ENCODE measurements at places on chromosomes 6 and 20.

- peak; percentile 44 for DNase-seq
Observed at GRCh38 chr6:3061501-3061941, 6.8 kb upstream of the RIPK1 start.

GRCh38 chr6:14453712-14454472 is 336.3 kb downstream of the CD83 start:
- DNase-seq: no peak

DNA sequence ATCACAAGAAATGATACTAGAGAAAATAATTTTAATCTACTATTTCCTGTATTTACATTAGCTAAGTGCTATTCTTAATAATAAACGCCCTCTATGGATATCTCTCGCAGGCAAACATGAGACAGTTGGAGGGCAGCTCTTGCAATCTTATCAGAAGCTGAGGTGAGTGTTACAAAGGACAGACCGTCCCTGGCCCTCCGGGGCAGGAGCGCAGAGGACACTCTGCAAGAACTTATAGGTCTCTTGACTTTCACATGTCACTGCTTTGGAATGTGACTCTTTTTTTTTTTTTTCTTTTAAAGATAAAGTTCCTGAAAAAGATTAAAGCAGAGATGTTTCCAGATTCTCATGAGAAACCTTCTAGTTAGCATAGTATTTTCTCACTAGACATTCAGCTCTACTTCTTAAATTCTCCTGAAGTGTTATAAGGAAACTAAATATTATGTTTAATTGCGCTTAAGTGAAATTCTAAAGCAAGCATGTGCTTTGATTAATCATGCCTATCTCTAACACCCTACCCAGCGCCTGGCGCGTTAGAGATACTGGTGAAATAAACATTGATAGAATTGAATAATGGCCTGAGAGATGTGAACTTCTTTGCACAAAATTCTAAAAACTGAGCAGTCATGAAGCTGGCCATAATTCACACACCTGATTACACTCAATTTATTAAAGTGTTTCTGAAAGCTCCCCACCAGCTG is 57.4 kb downstream of the SYTL3 start:
- peak; percentile 60 for DNase-seq

GRCh38 chr6:90370493-90370959 is 73.9 kb upstream of the BACH2 start:
- no peak for DNase-seq

DNA sequence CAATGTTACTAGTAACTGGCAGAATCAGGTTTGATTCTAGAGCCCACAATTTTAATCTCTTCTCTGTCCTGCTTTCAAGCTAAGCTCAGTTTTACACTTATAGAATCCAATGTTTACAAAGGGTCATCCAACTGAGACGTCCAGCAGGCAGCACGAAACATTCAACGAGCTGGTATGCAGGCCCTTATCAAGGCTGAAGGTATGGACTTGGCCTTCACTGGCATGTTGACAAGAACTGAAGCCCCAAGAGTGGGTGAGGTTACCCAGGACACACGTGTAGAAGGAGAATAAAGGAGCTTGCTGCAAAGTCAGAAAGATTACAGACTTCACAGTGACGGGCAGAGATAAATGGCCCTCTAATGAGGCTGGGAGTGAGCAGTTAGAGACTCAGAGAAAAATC is 187.4 kb downstream of the KIF16B start:
- DNase-seq: no peak

DNA sequence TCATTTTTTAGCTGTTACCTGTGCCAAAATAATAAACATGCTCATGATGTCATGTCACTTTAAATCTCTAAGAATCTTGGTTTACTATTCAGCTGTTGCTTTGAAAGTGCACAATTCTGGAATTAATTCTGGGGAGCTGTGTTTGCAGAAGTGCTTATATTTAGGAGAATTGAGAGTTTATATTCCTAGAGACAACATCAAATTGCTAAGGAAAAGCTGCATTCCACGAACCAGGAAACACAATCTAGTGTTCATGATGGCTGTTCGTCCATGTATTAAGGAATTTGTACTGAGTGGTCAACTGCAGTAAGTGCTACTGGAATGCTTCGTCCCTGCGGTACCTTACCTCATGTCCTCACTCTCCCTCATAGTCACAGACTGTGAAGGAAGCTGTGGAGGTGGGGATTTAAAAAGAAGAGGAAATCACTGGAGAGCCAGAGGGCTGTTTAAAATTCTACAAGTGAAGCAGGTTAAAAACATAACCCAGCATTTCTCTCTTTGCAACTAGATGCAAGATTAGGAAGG is 161.0 kb downstream of the TRMT11 start:
- DNase-seq: no peak

DNA sequence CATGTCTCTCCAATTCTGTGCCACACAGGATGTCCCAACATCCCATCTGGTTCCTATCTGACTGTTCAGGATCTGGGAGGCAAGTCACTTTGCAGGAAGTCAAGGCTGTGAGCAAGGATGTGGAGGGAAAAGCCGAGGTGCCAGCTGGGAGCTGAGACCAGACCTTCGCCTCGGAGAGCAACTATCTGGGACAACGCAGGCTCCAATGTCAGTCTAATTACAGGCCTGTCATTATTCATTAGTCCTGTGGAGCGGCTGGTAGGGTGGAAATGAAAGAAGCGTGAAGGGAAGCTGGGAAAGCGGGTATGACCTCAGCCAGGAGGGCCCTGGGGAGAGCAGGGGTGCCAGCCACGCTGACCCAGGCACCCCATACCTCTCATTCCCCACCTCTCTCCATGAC is 147.3 kb downstream of the UNC5CL start:
- DNase-seq: no peak

DNA sequence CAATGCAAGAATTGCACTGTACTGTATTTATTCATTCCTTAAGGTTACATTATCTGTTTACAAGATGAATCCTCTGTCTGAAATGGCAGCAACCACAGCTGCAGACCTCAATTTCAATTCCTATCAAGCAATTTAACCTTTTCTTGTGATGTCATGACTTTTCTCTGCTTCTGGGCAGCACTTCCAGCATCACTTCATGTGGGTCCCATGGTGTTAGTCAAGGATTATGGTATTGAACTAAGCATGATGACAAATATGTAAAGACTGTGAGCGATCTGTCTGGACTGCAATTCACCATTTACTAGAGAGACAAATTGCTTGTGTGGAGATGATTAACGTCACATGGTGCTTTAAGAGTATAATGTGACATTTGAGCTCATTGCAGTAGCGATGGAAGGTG is 90.5 kb upstream of the CCN2 start:
- no peak for DNase-seq

DNA sequence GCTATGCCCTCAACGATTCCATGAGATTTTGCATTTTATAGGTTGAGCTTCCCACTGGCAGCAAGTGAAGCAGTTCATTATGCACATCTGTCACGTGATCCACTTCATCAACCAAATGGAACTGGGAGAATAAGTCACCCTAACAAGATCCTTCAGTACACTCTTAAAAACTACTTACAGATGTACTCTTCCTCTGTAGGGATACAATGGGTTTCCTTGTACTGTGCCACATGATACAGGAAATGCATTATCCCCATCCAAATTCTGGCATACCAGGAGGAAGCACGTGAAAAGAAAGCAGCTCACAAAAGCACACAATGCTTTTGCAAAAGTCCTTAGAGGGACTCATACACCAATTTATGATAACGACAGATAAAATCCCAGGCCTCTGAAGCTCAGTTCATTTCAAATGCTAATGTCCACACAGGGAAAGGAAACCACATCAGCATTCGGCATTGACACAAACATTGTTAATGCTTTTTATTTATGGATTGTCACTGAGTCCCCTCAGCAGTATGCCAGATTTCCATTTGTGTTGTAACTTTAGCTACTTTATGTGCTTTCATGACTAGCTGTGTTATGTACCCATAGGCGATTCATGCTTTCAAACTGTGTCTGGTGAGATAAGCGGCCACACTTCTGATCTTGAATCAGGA is 58.1 kb upstream of the REV3L start:
- no peak for DNase-seq

- no peak for DNase-seq
Observed at GRCh38 chr6:122652431-122652830, 42.2 kb downstream of the PKIB start.

- no peak for DNase-seq
Observed at GRCh38 chr20:63696306-63696627, 185 bp upstream of the TNFRSF6B start.

DNA sequence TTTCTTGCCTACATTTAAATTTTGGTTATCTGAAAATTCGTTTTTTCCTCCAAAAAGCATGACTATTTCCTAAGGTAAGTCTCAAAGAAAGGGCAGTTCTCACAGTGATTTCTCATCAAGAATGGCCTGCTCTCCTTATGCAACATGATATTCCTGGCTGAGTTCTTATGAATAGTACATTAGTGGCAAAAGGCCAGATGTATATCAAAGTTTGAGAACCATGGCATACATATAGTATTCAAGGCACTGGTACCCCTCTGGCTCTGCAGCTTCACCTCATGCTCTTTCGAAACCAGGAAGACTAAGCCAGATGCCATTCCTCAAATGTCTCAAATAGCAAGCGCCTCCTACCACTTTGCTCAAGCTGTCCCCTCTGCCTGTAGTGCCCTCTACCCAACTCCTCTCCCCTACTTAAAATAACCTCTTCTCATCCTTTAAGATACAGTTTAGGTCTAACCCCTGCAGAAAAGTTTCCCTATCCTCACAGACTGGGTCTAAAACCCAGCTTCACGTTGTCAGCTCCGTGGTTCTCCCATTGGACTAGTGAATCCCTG is 280.3 kb downstream of the HACE1 start:
- no peak for DNase-seq

DNA sequence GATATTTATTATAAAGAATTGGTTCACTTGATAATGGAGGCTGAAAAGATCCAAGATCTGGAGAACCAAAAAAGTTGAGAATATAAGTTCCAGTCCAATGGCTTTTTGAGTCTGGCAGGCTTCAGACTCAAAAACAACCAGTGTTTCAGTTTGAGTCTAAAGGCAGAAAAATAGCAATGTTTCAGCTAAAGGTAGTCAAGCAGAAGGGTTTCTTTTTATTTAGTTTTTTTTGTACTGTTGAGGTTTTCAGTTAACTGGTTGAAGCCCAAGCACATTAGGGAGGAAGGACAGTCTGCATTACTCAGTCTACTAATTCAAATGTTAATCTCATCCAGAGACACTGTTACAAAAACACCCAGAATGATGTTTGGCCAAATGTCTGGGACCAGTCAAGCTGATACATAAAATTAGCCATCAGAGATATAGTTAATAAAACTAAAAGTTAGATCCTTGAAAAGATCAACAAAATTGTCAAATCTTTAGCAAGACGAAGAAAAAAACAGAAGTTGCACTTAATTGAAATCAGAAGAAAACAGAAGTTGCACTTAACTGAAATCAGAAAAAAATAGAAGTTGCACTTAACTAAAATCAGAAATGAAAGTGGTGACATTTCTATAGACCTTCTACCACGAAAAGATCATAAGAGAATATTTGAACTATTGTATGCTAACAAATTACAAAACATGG is 980.3 kb upstream of the FLRT3 start:
- no peak for DNase-seq

GRCh38 chr6:17629824-17630510 is 29.9 kb downstream of the FAM8A1 start:
- DNase-seq: no peak

DNA sequence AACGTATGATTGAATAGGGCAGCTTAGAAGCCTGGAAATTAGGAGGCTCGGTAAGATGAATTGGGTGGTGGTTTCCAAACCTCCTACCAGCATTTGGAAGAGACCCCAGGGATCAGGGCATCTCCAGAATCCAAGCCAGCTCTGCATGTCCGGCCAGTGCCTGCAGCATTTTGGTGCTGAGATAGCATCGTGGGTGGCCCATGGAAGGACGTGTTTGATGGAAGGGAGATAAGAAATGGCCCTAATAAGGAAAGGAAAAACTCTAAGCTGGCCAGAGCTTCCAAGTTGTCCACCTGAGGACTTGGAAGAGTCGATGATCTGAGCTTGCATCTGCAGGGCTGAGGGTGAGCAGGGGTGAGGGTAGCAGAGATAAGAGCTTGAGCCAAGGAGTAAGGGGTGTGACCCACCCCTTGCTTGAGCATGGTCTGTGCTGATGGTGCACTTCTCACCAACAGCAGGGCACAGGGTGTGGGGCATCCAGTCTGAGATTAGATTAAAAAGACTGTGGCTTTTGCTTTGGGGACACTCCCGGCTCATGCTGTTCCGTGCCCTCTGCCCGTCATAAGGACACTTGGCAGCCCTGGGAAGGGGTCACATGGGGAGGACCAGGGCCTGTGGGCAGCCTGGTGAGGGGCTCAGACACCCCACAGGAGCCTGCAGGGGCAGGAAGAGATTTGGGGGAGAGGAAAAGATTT is 213.2 kb downstream of the ERMARD start:
- no peak for DNase-seq

GRCh38 chr20:13288357-13288756 is 67.3 kb downstream of the ISM1 start:
- DNase-seq: no peak

- DNase-seq: no peak
Observed at GRCh38 chr6:25175681-25176080, 103.5 kb upstream of the CARMIL1 start.

DNA sequence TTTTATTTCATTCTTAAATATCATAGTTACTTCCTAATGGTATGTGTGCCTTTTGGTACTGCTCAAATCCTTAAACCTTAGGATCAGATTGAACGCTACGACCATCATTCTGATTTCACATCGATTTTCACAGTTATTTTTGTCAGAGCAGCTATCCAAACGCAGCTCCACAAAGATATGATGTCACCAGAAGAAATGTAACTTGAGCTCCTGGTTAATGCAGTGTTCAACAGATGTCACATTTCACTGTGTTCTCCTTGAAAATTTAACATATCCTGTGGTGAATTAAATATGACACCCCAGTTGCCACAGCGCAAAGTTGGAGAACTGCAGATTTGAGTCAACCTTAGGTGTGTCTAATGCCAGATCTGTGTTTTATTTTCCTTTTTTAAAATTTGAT is 81.4 kb downstream of the CTNNBL1 start:
- DNase-seq: no peak

GRCh38 chr20:21105429-21106170 is 558 bp downstream of the LINC00237 start:
- no peak for DNase-seq

DNA sequence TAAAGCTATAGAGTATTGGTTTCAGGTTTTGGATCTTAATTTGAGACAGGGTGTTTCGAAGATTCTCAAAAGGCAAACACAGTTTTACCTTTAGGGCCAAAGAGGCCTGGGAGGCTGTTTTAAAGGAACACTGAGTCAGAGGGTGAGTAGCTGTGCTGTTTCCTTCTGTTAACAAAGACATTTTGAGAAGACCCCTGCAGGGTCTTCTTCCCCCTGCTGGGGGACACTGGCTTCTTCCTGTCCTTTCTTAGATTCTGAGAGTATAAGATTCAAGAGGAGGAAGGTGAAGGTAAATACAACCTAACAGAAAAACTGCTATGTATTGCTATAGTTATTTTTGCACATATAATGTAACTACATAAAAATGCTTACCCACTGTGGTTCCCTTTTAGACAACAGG is 19.0 kb downstream of the HS3ST5 start:
- DNase-seq: no peak

DNA sequence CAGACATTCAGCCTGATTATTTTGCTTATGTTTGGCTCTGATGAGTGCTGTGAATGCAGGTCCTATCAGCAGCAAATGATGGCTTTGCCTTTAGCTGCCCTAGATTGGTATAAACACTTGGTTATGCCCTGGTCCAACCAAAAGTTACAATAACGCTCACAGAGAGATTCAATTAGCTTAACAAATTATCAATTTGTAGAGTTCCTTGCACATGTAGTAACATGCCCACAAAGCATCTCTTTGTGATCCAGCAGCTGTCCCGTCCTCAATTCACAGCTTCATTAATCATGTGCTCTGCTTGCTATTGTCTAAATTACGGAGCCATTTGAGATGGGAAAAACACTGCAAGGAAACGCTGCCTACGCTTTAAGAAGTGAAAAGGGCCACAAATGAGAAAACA is 457.9 kb downstream of the HDGFL1 start:
- no peak for DNase-seq
